ENCODE measurements at places on chromosomes 5 and 9.

DNA sequence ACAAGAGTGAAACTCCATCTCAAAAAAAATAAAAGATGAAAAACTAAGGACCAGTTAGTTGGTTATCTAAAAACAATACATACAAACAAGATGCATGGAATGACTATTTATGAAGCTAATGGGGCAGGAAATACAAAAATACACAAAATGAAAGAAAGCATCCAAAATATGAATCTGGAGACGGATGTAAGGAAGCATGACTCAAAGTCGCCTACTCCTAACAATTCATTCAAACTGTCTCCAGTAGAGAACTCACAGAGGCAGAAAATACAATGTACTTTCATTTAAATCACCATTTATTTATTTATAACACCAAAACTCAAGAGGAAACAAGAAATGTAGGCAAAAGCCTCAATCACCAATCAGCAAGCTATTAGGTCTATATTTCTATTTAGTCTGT lies 68.4 kb downstream of the SCAI start:
- H3K36me3 ChIP-seq, result no peaks in the 10 kb centered on the region
- no peak for DNase-seq
- H3K27ac ChIP-seq, result no peak overlapping the region
- H3K4me3 ChIP-seq, result no peak overlapping the region
- no peaks in the 10 kb centered on the region for H3K27me3 ChIP-seq

DNA sequence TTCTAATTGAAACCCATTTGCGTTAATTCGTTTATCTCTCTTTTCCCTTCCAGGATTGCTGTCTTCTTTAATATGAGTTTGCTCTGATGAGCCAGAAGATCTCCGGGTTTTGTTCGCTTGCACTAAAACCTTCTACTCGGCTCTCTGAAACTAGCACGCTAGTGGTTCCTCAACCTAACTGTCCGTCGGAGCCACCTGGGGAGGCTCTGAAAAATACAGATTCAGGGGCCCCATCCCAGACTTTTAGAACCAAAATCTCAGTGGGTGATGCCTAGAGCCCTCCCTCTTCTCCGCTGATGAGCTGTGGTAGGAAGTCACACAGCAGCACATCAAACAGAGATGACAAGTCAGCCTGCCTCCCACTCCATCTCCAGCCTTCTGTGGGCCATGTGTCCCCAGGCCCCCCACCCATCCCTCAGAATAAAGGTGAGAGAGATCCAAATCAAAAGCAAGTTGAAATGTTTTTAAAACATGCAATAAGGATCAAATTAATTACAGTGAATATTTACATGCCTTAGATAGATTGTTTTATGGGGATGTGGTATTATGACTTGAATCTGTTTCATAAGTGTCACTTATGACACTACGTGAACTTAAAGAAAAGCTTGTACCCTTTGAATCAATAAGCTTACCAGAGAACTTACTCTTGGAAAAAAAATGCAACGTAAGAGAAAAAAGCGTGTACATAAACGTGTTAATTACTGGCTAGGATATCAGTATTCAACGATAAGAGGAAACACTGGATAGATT lies 16.4 kb downstream of the FCN2 start:
- no peaks in the 10 kb centered on the region for H3K4me1 ChIP-seq
- no peak overlapping the region for H3K4me3 ChIP-seq
- DNase-seq, result no peak

DNA sequence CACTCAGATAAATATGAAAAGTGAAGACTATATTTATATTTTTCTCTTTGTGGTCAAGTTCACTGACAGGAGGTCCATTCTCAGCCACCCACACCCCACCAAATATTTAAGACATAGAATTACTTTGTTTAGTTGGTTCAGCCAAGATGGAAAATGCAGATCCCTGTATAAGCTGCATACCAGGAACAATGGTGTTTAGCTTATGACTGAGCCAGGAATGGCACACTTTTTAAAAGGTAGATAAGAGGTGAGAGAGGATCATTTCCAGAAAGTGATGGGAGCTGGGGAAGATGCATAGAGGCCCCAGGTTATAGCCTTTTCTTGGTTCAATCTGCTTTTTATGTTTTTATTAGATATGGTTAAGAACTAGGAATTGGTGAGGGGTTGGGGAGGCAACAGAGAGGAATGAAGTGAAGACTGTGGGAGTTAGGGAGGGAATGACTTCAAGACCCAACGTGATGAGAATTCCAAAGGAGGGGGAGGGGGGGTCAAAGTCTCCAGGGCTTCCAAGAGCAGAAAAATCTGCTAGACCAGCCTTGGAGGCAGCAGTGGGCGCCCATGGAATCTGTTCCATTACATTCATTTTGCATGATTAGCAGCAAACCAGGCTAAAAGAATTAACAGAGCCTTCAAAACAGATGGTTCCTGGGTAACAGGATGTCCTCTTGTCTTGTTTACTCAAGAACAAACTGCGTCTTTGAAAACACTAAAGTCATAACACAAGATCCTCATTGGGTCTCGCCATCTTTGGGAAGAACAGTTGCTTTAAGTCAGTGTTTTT lies 95.2 kb downstream of the FGF1 start:
- no peak overlapping the region for H3K27ac ChIP-seq
- H3K4me1 ChIP-seq, result peaks cover 3% of the 10 kb centered on the region
- no peak for DNase-seq
- H3K27me3 ChIP-seq, result peaks cover 2% of the 10 kb centered on the region

DNA sequence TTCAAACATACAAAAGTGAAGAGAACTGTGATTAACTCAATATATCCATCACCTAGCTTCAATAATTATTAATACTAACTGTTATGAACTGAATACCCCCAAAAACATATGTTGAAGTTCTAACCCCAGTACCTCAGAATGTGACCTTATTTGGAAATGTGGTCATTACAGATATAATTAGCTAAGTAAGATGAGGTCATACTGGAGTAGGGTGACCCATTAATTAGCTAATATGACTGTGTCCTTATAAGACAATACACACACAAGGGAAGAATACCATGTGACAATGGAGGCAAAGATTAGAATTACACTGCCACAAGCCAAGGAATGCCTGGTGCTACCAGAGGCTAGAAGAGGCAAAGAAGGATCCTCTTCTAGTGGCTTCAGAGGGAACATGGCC lies 7.8 kb downstream of the RRAGA start:
- no peak overlapping the region for H3K4me3 ChIP-seq
- H3K27ac ChIP-seq, result no peak overlapping the region
- no peaks in the 10 kb centered on the region for H3K27me3 ChIP-seq
- no peaks in the 10 kb centered on the region for H3K4me1 ChIP-seq

DNA sequence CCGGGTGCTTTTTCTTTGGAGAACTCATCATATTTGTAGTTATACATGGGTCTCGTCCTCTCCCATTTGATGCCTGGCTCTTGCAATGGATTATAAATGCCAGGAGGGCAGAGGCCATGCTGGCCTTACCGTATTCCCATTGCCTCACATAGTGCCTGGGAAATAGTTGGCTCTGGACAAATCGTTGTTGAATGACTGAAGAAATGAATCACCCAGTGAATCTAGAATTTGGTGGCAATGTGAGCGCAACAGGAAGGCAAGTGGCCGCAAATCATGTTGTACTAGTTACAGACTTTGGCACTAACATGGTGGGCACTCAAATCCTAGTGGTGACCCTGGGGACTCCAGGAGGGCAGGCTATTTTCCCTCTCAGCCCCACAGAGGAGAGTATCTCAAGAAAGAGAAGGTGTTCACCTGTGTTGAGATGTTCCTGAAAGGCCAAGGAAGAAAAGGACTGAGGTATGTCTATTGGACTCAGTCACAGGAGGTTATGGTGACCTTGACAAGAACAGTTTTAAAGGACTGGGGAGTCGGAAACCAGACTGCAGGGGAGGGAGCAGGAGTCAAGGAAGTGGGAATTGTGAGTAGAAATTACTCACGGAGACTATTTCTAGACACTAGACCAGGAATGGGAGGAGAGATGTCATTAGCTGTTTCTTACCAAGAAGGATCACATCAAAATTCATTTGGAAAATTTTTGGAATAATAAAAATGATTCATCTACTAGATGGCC lies 61.7 kb upstream of the COL15A1 start:
- H3K4me3 ChIP-seq, result no peak overlapping the region
- DNase-seq, result no peak
- H3K27ac ChIP-seq, result no peak overlapping the region
- peaks cover 6% of the 10 kb centered on the region for H3K4me1 ChIP-seq
- H3K36me3 ChIP-seq, result no peaks in the 10 kb centered on the region

GRCh38 chr9:127397646-127398274 lies 791 bp downstream of the SLC2A8 start:
- H3K36me3 ChIP-seq, result no peaks in the 10 kb centered on the region
- H3K4me3 ChIP-seq, result peak overlapping the region; percentile 88
- no peak overlapping the region for H3K27ac ChIP-seq
- peaks cover 2% of the 10 kb centered on the region for H3K4me1 ChIP-seq
- peaks cover 6% of the 10 kb centered on the region for H3K27me3 ChIP-seq

DNA sequence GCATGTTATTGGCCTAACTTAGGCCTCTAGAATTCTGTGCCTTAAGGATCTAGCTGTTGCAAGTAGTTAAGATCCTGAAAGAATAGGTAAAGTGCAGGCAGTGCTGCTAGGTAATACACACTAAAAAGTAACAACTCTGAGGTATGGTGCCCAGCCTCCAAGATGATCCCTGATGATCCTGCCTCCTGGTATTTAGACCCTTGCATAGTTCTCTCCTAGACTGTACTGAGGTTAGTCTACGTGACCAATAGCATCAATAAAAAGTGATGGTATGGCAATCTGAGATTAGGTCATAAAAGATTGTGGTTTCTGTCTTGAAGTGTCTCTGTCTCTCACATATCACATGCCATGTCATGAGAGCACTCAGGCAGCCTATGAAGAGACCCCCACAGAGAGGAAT lies 9.2 kb downstream of the TSTD2 start:
- no peak overlapping the region for H3K4me3 ChIP-seq
- peaks cover 41% of the 10 kb centered on the region for H3K36me3 ChIP-seq
- DNase-seq, result no peak

GRCh38 chr5:90265545-90265857 lies 144.1 kb downstream of the CETN3 start:
- H3K4me3 ChIP-seq, result no peak overlapping the region
- H3K27ac ChIP-seq, result no peak overlapping the region
- H3K27me3 ChIP-seq, result no peaks in the 10 kb centered on the region
